ENCODE measurements at places on chromosomes 3 and 15. TPM values are rescaled to one million over a fixed set of nuclear protein-coding genes. Genes with fewer than 3 reads are reported as not detected.

Gene ARMC8
- total RNA-seq, result 70.3 TPM

Gene ARHGEF3
- 24.9 TPM for total RNA-seq

Gene FAM3D
- total RNA-seq, result 0.36 TPM

GRCh38 chr3:85304360-85304964, 345.7 kb downstream of the CADM2 start:
- no peak for DNase-seq

- no peak for DNase-seq
Measured at GRCh38 chr15:81181220-81181619, 15.5 kb upstream of the IL16 start.

GRCh38 chr3:72177075-72178050, 392.4 kb upstream of the PROK2 start:
- DNase-seq, result peak; percentile 78

DNA sequence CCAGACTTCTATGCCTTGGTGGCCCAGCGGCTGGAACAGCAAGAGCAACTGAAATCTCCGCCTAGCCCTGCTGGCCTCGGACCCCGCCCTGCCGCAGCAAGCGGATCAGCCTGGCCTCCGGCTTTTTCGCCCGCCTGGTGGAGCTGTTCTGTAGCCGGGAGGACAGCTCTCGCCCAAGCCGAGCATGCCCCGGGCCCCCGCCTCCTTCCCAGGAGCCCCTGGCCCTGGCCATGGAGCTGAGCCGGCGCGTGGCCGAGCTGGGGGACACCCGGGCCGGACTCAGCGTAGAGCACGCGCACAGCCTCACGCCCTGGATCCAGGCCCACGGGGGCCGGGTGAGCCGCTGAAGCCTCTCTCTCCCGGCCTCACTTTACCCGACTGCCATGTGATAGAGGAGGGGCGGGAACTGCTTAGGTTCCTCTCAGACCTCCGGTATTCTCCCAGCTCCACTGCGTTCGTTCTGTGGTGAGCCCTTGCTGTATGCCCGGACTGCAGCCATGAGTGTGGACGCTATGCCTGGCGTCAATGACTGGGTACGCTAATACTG, 24.1 kb upstream of the MRPL3 start:
- DNase-seq, result no peak

GRCh38 chr3:167729591-167729990, 5.1 kb downstream of the PDCD10 start:
- no peak for DNase-seq

DNA sequence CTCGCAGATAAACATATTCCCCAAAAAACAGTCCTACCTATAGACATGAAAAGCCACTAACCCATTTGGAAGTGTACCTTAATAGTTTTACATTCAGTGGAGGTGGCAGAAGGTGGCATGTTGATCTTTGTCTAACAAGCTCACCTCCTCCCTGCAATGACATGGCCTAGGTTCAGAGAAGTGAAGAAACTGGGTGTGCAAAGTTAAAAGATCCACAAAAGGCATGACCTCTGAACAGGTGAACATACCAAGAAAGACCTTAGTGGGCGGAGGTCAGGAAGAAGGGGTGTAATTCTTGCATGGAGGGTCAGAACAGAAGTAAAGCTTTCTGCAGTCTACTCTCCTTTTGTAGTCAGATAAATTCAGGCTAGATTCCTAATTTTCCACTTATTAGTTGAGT, 822 bp downstream of the MRPL3 start:
- DNase-seq, result no peak

GRCh38 chr3:132788301-132788671, 66.1 kb upstream of the NPHP3 start:
- DNase-seq, result no peak

- DNase-seq, result no peak
Measured at GRCh38 chr3:190178779-190179178, 58.1 kb upstream of the P3H2 start.

- no peak for DNase-seq
Measured at GRCh38 chr3:176352716-176353334, 844.5 kb downstream of the TBL1XR1 start.

Measured in sigmoid colon (tissue), 7 donors.